ENCODE measurements at places on chromosomes 3 and 15. TPM values are rescaled to one million over a fixed set of nuclear protein-coding genes. Genes with fewer than 3 reads are reported as not detected.
A peak's percentile ranks its signal among the peaks of the same experiment; 100 is the strongest.

DNA sequence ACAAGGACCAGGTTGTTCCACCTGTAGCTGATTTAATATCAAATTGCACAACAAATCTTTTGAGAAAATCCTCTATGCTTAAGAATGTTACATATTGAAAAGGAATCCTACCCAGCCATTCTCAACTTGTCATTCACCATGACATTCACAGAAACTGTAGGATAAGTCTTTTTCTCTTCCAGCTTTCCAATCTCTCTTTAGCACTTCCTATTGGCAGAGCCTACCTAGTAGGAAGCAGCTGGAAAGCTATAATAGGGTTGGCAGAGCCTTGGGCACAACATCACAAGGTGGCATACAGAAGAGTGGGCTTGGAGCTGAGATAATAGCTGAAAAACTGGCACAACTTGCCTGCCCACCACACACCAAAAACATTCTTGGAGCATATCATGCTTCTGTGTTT lies 67.3 kb upstream of the NUDT16 start:
- no peak for DNase-seq

DNA sequence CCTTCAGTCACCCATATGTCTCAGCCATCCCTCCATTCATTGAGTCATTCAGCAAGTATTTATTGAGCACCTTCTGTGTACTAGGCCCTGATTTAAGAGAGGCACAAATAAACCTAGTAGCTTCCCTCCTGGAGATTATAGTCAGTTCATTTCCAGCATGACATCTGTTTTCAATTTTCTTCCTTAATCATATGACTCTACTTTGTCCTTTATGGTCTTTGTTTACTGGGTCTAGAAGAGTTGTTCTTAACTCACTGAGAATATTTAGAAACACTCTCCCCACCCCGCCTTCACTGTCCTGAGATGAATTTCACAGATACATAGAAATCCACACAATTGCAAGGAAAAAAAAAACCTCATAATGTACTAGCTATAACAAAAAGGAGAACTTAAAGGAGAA lies 44.8 kb upstream of the ADAMTS9 start:
- peak; percentile 26 for DNase-seq

- no peak for DNase-seq
These were observed 214.5 kb downstream of the RPLP1 start for GRCh38 chr15:69666921-69667811.

DNA sequence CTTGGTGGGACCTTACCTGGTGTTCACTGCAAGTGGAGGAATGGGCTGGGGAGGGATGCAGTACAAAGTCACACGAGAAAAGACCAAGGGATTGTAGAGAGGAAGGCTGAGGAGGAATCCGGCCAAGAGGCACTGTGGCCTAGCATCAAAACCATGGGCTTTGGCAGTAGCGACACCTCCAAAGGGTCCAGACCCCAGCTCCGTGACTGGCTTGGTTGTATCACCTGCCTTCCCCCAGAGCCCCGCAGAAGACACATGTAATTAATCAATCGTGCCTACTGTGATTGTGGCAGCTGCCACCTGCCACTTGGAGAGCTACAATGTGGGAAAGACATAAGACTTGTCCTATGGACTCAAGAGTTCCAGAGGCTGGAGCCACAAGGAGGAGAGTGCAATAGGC lies 54.7 kb downstream of the ST8SIA2 start:
- no peak for DNase-seq

DNA sequence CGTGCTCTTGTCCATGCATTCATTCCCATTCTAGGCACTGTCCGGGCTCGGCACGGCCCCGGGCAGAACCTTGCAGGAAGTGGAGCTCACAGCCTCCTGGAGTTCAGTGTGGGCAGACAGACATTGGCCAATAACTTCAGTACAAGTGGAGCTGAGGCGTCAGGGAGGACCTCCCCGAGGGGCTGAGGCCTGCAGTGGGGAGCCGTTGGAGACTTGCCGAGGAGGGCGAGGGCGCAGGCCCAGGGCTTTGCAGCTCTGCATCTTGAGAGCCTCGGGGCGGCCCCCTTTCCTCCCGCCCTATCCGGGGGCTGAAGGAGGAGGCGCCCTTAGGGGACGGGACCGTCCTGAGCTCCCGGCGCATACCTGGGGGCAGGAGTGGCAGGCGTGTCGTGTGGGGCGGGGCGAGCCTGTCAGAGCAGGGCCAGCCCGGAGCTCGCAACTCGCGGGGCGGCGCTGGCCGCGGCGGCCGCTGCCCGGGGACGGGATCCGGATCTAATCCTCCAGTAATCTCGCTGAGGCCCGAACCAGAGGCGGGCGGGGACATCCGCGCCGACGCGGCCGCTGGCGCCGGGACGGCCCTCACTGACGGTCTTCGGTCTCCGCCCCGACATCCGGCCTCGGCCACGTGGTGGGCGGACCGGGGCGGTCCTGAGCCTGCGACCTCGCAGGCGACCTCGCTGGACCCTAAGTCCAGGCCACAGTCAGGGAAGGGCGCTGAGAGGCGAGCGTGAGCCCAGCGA lies at the start of gene ACY1:
ACY1 (plus strand) TSS at position 698 of the 740 bp plus-strand sequence. CDS start 530 bp downstream, outside the sequence.
- peak; percentile 81 for DNase-seq

DNA sequence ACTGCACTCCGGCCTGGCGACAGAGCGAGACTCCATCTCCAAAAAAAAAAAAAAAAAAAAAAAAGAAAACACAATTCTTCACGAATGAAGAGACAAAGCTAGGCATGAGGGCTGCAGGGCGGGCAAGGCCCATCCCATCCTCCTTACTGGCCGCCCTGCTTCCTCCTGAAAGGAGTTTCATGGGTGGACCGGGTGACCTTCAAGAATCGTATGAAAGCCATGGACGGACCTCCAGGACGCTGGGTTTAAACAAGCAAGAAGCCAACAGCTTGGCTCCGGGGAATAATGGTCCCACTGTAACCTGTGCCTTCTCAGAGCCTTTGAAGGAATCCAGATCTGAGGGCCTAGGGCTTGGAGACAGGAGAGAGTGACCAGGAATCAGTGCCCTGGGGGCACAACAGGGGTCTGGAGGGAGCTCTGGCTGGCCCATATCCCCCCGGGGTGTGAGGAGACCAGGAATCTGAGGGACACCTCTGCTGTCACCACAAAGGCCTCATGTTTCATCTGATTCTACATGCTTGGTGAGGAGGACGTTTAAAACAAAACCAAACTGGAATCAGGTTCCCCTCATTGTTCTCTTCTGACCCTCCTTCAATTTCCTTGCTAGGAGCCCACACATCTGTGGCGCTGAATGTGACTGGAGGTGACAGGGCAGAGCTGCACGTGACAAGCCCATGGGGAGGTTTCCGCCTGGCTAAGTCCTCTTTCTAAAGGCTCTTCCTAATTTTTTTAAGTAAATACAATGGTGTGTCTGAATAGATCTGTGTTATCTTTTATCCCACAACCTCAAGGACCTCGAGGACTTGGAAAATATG lies 46.1 kb downstream of the WHAMM start:
- DNase-seq: no peak

- no peak for DNase-seq
These were observed 100.8 kb downstream of the STAC start for GRCh38 chr3:36480911-36481648.

GRCh38 chr15:65783872-65784271 lies 8.2 kb downstream of the DENND4A start:
- no peak for DNase-seq

GRCh38 chr3:159732172-159733111 lies 256.2 kb upstream of the IL12A start:
- DNase-seq: no peak

GRCh38 chr3:81763001-81763400 lies 1.6 kb upstream of the GBE1 start:
- no peak for DNase-seq

- no peak for DNase-seq
These were observed 72.6 kb downstream of the CCNL1 start for GRCh38 chr3:157087373-157087772.

DNA sequence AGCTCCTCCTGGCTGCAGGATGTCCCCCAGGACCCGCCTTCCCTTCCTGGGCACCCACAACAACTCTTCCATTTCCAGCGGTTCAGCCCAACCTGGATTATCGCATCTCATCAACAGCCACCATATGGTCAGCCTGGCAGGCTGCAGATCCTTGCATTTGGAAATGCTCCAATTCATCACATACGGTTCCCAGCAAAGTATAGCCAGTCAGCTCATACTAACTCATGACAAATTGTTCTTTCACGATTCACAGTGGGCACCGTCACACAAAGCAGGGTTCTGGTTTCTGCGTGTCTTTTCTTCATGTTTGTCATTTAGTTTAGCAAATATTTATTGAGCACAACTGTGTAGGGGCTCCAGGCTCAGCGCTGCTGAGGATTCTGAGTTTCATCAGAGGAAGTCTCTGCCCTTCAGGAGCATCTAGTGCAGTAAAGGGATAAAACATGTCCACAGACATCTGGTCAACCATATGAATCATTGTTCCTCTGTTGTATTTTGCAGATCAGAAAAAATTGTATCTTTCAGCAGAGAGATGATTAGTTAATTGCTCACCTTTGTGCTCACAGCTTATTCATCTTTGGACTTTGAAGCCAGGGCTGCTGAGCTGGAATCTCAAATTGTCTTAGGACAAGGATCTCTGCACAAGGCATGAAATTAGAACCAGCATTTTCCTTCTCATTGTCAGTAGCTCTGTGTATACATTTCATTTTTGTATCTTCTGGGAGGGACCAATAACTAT lies 125.1 kb downstream of the GABRG3 start:
- DNase-seq: peak; percentile 70

DNA sequence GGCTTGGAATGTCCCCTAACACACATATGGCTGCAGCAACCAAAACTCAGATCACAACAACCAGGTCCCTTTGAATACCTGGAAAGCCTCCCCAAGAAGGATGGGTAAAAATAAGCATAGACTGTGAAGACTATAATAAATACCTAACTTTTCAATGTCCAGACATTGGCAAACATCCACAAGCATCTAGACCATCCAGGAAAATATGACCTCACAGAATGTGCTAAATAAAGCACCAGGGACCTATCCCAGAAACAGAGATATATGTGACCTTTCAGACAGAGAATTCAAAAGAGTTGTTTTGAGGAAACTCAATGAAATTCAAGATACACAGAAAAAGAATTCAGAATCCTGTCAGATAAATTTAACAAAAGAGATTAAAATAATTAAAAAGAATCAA lies 109.2 kb downstream of the NEDD4 start:
- DNase-seq: peak; percentile 51

- no peak for DNase-seq
These were observed 27.6 kb upstream of the SLC28A1 start for GRCh38 chr15:84856731-84857417.

DNA sequence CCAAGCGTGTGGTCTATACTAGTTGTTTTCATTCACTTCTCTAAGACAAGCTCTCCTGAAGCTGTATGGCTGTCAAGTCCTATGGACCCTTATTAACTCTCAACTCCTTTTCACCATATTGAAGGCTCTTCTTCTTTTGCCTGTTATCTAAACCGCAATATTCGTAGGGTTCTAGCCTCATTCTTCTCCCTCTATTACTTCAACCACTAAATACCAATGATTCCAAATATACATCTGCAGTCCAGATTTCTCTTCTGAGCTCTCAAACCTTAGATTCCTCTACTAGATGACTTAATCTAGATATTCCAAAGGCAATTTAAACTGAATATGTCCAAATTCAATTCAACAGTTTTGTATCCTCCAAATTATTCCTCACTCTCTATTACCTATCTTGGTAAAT lies 24.6 kb downstream of the AQR start:
- DNase-seq: no peak

GRCh38 chr15:100011235-100011634 lies 278.0 kb upstream of the LYSMD4 start:
- DNase-seq: no peak

GRCh38 chr3:102129760-102130608 lies 280.7 kb downstream of the NFKBIZ start:
- no peak for DNase-seq

DNA sequence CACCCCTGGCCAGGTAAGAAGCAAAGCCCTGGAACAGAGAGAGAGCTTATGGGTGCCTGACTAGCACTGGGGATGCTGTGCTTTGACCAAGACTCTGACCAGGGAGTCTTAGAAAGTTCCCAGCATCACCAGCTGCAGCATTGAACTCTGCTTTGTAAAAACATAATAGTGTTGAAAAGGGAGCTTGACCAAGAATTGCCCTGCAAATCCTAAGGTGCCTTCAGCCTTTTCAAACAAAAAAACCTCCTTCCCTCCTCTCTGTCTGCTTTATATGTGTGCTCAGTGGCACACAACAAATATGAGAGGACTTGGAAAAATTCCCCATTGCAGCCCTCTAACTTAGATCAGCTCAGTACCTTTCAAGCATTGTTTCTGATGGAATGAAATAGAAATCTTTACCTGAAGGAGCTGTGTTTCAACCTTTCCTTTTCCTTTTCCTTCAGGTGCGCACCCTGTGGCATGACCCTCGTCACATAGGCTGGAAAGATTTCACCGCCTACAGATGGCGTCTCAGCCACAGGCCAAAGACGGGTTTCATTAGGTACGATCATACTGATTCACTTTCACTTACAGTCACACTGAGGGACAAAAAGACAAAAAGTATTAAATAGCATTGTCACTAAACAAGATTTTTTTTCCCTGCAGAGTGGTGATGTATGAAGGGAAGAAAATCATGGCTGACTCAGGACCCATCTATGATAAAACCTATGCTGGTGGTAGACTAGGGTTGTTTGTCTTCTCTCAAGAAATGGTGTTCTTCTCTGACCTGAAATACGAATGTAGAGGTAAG lies 13.0 kb downstream of the THBS1 start:
- DNase-seq: no peak

DNA sequence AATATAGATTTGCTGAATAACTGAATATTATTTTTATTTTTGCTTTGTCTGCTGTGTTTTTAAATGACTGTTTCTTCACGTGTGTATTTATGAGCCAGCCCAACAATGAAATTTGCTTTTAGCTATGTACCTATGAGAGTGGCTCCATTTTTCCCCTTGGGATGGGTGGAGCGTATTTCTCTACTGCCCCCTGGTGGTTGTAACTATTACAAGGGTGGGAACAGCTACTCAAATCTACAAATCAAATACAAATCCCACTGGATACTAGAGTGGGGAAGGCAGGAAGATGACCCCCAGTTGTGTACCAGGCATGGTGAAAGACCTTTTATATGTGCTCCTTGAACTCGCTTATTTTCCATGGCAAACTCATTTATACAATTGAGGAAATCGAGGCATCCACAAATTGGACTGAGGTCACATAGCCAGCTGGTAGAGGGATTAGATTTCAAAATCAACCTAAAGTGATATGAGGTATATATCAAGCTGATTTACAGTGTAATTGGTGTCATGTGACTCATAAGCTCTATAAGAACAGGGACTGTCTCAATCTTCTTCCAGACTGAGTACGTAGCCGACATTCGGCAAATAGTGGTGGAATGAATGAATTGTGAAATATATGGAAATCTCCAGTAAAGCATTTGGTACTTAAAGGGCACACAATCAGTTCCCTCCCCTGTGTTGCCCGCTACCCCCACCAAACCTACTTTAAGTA lies 69.5 kb upstream of the VEPH1 start:
- peak; percentile 24 for DNase-seq

GRCh38 chr3:194494951-194495374 lies 8.2 kb upstream of the ATP13A3 start:
- DNase-seq: no peak

GRCh38 chr3:128385080-128385832 lies 81.4 kb downstream of the DNAJB8 start:
- DNase-seq: no peak

GRCh38 chr3:155809181-155809580 lies 3.1 kb upstream of the C3orf33 start:
- no peak for DNase-seq

Gene ECE2
- 0.16 TPM for polyA plus RNA-seq

Gene OR5K2
- polyA plus RNA-seq: not detected

Gene COPB2
- polyA plus RNA-seq: 105 TPM

Gene KBTBD13
- polyA plus RNA-seq: 2.3 TPM

Gene CLDN1
- 2.7 TPM for polyA plus RNA-seq

Gene FEZF2
- 0.08 TPM for polyA plus RNA-seq

Gene FBXO40
- polyA plus RNA-seq: 2.2 TPM

Gene MESP1
- 1.3 TPM for polyA plus RNA-seq

Data from muscle of back (tissue), 13 donors.